GM06990 (cell line): ENCODE measurements at places on chromosomes 11 and 22.

DNA sequence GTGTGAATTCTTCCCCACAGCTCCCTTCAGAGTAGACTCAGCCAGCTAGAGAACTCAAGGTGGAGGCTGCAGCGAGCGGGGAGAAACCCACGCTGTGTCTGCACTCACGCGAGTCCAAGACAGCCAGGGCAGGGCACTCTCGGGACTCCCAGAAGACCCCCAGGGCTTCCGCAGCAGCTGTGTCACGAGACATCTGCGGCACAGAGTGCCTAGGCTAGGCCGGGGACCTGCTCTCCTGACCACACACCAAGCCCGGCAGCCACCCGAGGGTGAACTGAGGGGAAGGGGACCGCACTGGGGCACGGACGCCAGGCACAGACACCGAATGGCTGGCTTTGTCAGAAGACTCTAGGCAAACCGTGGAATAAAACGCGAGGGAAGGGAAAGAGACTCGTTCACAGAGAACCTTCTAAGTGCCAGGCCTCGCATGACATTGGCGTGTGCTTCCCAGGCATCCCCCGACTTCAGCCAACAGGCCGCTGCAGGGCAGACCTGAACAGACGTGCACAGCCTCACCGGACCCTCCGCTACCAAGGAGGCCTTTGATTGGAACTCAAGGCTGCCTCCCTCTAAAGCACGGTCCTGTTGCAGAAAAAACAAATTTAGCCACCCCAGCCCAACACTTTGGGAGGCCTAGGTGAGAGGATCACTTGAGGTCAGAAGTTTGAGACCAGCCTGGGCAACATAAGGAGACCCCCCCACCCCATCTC lies 18.2 kb upstream of the MOB2 start:
- no peak for DNase-seq

DNA sequence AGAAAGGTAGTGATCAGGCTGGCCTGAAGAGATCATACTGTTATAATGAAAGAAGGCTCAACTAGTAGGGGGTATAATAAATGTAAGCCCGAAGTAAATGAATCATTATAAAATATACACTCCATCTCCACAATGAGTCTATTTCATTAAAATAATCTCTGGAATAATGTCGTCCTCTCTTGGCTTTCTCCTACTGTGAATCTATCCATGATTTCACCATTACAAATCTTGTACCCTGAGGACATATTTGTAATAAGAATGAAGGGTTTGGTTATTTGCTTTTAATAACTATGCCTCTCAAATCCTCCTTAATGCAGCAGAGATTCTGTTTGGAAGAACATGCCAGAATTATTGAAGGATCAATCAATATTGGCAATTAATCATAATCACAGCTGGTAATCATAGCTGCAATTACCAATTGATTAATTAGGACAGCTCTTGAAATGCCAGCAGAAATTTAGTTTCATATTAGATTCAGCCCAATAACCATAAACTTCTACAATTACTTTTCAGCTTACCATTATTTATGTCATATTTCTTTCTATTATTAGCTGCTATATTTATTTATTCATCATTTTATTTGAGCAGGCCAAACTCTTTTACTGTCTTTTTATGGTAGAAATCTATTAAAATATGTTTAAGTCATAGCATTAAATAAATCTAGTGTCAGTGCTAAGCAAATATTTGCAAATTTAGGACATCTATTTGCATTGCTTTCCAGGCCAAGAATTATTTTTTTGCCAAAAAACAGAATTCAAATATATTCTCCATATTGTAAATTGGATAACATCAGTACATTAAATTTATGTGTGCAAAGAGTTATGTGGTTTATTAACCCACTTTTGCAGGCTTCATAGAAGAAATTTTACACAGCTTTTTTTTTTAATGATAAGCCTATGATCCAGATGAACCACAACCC lies 588.4 kb upstream of the LRRC4C start:
- DNase-seq, result no peak

DNA sequence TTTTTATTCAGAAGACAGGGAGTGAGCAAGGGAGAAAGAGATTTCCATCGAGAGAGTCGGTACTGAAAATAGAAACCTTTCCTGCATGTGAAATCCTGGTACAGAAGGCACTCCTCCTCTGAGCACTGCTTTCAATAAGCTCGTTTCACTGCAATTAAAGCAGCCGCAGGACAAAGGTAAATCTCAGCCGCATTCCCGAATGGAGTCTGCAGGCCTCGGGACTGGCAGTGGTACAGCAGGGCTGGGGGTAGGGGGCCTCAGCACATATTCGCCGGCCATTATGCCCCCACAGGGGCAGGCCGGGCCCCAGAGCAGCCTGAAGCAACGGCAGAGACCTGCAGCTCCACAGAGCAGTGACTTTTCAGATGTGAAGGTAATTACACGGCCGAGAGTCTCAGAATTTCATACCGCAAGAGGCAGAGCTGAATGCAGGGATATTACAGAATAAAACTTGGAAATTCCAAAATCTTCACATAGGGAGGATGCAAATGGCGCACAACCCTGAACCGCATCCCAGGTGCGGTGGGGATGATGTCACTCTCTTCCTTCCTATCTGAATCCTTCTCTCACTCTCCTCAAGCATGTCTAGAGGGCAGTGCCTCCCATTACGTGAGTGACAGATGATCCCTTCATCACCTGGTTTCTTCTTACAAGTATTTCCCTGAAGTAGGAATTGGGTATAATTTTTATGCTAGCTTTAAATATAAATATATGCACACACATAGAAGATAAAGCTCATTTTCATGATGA lies 622.1 kb downstream of the OPCML start:
- no peak for DNase-seq

DNA sequence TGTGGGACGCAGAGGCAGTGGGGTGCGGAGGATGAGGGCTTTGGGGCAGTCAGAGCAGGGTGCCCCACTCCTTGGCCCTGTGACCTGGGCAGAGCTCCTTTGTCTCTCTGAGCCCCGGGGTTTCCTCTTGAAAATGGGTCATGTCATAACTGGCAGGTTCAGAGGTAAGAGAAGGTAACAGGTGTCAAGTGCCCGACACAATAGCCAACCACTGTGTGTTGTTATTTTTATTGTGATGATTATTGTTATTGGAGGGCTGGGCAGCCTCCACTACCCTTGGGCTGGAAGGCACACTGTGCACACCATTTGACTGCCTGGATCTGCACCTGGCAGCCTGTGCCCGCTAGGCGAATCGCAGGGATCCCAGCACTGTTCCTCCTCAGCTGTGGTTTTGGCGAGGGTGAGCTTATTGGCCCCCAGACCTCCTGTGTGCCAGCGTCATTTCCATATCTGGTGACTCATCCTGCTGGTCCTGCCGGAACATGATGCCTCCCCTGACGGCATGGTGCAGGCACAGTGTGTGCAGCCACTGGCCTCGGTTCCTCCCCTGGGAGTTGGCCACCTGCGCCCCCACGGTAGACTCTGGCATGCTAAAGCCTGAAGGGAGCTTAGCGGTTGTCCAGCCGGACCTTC lies 15.4 kb upstream of the SOX10 start:
- DNase-seq, result no peak

DNA sequence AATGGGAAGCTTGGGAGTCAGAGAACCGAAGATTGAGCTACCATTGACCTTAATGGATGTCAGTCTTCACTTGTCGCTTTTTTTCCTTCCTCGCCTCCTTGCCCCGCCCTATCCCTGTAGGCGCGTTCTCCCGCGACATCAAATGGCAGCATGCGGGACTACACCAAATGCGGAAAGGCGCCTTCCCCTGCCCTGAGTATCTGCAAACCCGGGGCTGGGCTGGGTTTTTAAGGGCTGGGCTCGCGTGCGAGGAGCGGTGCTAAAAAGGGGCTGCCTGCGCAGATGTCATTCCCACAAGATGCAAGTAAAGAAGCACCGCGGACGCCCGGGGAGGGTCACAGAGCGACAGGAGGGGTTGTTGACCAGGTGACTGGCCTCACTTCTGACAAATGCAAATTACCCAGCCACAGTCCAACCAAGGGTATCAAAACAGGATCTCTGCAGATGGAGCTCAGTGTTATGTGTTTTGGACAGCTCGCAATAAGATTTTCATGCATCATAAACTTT lies 4.7 kb upstream of the FAM111B start:
- peak; percentile 88 for DNase-seq

- no peak for DNase-seq
Observed at GRCh38 chr11:108596701-108597100, 3.1 kb upstream of the EXPH5 start.

DNA sequence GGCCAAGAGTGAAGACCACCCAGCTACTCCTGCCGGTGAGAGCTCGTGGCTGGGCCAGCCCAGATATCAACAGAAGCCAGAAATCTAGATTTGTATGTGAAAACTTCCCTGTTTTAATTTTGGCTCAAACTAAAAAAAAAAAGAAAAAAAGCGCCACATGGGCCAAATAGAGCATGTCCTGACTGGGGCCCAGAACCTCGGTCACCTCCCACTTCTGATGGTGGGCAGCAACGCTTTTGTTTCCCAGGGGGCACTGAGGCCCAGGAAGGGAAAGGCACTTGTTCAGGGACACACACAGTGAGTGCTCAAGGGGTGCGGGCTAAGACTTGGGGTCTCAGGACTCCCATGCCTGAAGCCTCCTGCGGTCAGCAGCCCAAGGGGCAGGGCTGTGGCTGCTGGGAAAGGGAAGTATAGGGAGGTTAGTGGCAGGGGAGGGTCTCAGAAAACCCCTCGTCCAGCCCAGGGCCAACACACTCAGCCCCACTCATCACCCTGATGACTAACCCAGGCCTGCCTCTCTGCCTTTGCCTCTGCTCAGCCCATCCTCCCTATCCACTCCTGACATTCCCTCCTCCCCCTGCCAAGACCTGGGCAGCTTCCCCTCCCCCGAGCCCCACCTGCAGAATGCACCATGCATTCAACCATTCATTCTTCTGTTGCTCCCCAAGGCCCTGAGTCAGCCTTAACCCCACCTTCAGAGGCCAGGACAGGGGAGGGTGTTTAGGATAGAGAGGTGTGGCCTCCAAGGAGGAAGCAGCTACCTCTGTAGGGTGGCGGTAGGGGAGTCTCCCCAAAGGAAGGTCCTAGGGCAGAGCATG lies 30.0 kb upstream of the TCF20 start:
- peak; percentile 52 for DNase-seq

GRCh38 chr11:64764040-64764611 lies 4.4 kb upstream of the PYGM start:
- no peak for DNase-seq

DNA sequence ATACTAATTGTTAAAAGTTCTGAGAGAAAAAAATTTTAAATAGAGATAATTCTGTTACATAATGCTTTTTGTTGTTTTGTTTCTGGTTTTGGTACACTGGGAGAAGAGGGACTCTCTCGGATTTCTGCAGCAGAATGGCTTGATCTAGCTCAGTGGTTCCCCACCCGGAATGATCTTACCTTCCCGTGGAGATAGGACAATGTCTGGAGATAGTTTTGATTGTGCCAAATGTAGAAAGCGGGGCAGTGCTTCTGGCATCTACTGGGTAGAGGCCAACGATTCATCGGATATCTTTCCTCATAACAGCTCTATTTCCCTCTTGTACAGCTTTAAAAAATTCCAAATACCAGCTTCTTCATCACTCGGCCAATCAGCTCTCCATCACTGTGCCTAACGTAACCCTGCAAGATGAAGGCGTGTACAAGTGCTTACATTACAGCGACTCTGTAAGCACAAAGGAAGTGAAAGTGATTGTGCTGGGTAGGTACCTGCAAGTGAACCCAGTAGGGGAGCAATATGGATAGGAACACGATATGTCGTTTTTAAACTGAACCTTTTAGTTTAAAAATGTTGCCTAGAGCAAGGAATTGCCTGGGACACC lies 13.2 kb downstream of the CRTAM start:
- DNase-seq, result no peak

DNA sequence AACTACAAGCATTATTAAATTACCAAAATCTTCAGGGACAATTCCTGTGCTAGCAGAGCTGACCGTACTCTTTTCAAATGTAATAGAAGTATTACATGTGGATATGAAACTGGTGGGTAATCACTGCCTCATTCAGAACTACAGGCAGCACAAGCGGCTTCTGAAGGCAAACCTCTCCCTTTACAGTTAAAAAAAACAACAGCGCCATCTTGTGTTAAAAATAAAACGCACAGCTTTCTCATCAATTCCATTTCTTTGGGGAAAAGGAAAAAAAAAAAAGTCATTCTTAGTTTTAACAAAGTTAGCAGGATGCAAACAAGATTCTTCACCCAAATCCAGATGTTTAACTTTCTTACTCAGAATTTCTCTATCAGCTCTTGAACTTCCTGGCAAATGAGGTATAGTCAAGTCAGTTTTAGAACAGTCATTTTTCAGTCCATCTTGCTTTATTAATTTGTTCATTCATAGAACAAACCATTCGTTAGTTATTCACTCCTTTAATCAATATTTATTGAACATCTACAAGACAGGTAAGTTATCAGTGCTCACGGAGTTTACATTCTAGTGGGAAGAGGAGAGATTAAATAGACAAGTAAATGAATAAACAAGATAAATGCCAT lies 331.8 kb upstream of the MPPED2 start:
- DNase-seq, result no peak

- DNase-seq, result no peak
Observed at GRCh38 chr11:96052921-96053651, 129.2 kb upstream of the MTMR2 start.

GRCh38 chr11:109552376-109552775 lies 130.4 kb downstream of the C11orf87 start:
- DNase-seq, result no peak

GRCh38 chr22:19877626-19878339 lies 23.1 kb upstream of the GNB1L start:
- DNase-seq, result no peak
